Left lung (tissue), 14 donors: ENCODE measurements at places on chromosomes 7 and 10.
A peak's percentile ranks its signal among the peaks of the same experiment; 100 is the strongest.

DNA sequence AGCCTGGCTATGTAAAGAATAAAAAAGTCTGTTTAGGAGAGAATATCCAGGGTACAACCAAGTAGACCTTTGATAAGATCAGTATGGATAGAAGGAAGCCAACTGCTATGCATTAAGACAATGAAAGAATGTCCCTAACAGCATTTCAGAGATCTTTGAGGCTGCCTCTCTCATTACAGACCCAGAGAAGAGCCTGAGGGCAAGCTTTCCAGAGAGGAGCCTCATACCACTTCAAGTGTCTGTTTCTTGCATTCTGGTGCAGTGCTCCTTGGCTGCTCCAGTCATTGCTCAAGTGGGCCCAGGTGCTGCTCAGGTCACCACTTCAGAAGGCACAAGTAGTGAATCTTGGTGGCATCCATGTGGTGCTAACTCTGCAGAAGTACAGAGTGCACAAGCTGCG, 514.0 kb downstream of the PLXDC2 start:
- DNase-seq: no peak

DNA sequence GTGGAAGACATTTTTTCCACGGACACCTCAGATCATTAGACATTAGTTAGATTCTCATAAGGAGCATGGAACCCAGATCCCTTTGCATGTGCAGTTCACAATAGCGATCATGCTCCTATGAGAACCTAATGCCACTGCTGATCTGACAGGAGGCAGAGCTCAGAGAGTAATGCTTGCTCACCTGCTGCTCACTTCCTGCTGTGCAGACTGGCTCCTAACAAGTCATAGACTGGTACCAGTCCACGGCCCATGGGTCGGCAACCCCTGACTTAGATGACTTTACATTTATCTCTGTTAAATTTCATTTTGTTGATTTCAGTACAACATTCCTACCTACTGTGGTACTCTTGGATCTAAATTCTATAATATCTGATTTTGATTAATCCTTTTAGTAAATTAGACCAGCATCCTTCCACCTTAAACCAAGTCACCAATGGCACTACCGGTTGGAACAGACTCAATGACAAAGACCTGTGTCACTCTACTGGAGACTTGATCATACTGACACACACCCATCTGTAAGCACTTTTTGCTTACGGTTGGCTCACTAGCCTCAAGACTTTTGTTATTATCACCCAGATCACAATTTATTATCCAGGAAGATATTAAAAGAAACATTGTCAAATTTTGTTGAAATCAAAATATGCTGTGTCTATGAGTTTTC, 8.0 kb upstream of the CCDC71L start:
- DNase-seq: no peak

DNA sequence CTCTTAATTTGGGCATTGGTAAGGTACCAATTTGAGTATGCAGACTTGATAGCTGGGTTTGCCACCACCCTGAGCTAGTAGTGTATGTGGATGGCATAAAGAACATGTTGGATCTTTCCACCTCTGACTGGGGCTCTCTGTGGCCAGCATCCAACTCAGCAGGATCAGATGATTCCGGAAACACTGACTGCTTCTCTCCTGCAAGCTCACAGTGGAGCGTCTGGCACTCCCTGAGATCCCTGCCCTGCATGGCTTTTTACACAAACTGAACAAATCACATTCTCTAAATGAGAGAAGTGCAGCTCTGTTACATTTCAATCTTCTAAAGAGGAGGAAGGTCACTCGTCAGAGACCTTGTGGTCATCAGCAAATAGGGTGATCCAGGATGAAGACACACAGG, 1057.5 kb downstream of the NRG3 start:
- DNase-seq: no peak

DNA sequence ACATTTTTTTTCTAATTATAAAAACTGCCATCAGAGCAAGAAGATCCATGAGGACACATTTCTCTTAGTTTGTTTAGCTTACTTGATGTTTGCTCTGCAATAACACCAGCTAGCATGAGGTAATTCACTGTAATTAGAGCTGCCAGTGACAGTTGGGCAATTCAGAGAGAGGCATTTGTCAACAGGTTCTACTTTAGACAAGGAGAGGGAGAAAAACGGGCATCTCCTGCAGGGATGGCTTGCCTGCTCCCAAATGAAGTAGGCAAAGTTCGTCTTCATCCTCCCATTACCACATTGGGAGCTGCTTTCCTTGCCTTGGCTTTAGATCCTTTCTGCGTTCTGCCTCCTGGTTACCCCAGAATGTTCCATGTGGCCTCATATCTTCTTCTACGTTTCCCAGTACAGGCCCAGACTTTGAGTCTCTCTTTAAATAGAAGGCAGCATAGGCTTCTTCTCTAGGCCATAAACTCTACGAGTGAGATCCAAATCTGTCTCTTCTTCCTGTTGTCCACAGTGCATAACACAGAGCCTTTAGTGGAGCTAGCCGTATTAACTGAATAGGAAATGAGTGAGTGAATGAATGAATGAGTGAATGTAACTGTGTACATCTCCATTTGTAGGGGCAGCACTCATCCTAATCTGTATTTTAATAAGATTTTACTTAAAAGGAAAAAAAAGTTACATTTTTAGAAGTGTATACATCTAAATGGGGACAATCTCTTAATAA, 21.2 kb downstream of the ASB15 start:
- DNase-seq: no peak

DNA sequence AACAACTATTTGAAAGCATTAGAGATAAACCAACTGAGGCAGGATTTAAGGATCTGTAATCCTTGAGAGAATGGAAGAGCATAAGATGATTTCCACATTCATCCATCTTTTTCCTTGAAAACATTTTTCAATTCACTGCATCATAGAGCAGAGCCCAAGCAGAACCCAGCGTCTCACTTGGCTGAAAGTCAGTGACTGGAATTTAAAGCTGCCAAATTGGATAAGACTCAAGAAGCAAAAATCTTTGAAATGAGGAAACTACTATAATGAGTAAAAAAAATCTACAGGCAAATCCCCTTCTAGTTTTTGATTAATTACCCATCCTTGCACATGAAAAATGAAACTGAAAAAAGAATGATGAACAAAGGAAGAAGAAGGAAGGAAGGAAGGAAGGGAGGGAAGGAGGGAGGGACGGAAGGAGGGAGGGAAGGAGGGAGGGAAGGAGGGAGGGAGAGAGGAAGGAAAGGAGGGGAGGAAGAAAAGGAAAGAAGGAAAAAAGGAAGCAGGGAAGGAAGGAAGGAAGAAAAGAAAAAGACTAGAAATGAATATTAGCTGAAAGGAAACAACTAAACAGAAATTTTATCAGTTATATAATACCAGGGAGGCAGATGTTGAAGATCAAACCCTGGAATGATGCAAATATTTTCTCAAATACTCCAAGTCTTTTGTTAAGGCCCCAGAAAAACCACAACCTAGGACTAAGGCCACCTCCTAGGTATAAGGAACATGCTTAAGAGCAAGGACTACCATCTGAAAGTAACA, 336.3 kb upstream of the MAGI2 start:
- DNase-seq: peak; percentile 60

GRCh38 chr10:58577437-58577777, 64.7 kb downstream of the BICC1 start:
- DNase-seq: peak; percentile 64
